Cardiac muscle cell (in vitro differentiated cells and primary cell): ENCODE measurements at places on chromosomes 12 and 14. TPM values are rescaled to one million over a fixed set of nuclear protein-coding genes. Genes with fewer than 3 reads are reported as not detected.

- peak overlapping the region; percentile 88 for H3K4me3 ChIP-seq
- H3K4me1 ChIP-seq, result peaks cover 21% of the 10 kb centered on the region
- H3K27ac ChIP-seq, result peak overlapping the region; percentile 97
- H3K27me3 ChIP-seq, result no peaks in the 10 kb centered on the region
These were observed 369 bp downstream of the DEPDC4 start for GRCh38 chr12:100266585-100266834.

DNA sequence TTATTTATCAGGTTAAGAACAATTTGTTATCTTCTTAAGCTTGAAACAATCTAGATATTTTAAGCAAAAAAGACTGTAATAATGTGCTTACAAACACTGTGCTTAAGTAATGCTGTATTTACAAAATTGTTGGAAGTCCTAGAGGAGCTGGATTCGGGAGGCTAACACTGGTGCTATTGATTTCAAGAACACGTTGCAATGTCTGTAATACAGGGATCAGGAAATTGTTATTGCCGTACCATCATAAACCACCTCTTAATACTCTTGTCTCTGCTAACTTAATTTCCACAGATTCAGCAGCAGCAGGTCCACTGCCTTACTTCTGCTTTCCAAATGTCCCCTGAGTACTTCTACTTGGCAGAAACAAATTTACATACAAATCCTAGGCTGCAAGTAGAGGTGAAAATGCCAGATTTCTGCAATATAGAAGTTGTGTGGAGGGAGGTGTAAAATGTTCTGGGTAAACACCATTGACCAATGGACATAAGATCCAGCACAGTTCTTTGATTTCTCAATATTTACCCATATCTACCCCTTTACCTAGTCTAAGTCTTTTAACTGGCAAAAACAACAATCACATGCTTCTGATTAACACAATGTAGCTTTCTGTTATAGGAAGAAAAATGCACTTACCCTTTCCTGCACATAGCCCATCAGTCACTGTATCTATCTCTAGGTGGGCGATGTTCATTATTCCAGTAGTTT is 663.4 kb downstream of the TMTC2 start:
- H3K36me3 ChIP-seq, result no peaks in the 10 kb centered on the region
- DNase-seq, result no peak
- peaks cover 13% of the 10 kb centered on the region for H3K4me1 ChIP-seq
- no peaks in the 10 kb centered on the region for H3K27me3 ChIP-seq
- no peak overlapping the region for H3K27ac ChIP-seq

DNA sequence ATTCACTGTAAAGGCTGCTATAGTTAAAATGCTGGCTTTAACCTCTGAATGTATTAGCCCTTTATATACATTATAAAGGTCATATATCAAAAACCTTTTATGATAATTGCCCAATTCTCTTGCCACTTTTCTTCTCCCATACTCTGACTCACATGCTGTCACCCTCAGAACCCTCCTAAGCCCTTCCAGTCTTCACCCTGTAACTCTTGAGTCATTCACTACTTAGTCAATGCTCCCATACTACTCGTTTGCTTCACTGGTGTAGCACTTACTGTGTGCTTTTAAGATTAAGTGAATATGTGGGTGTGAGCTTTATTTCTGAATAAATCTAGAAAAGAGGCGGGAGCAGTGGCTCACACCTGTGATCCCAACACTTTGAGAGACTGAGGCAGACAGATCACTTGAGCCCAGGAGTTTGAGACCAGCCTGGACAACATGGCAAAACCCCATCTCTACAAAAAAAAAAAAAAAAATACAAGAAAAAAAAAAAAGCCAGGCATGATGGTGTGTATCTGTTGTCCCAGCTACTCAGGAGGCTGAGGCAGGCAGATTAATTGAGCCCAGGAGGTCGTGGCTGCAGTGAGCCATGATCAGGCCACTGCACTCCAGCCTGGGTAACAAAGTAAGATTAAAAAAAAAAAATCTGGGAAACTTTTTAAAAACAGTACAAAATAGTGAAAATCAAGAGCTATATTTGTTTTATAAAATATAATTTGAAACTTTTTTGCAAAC is 37.6 kb downstream of the SPATA7 start:
- H3K36me3 ChIP-seq, result peaks cover 5% of the 10 kb centered on the region
- H3K27me3 ChIP-seq, result no peaks in the 10 kb centered on the region
- DNase-seq, result no peak
- no peak overlapping the region for H3K4me3 ChIP-seq

DNA sequence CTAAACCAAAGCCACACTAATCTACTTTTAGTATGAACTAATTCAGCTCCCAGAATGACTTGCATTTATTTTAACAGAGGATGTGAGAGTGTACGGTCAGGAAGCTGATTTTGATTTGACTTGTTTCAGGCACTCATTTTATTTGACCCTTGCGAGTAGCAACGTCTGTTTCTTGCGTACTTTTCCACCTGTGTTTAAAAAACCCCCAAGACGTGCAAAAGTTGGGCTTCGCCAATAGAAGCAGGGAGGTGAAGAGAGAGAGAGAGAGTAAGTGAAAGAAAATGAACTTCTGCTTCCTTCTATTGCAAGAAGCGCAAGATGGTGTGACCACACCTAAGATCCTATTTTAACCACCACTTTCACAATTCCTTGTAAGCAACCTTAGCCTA is 6.7 kb upstream of the SLC15A4 start:
- H3K36me3 ChIP-seq, result no peaks in the 10 kb centered on the region
- no peaks in the 10 kb centered on the region for H3K4me1 ChIP-seq
- no peak for DNase-seq
- no peak overlapping the region for H3K27ac ChIP-seq
- no peak overlapping the region for H3K4me3 ChIP-seq
- no peaks in the 10 kb centered on the region for H3K27me3 ChIP-seq

GPR132 gene
- 1.2 and 2.0 TPM in 2 replicates for total RNA-seq
